Left lung (tissue), 14 donors: ENCODE measurements at places on chromosomes 12 and 14. TPM values are rescaled to one million over a fixed set of nuclear protein-coding genes. Genes with fewer than 3 reads are reported as not detected.

Gene HOTAIR
- total RNA-seq = not detected

Gene CBX5
- 69.8 TPM for total RNA-seq

Gene PGF
- total RNA-seq = 4.6 TPM

Gene CLEC4D
- 0.35 TPM for total RNA-seq

Gene LTB4R
- 26.1 TPM for total RNA-seq

Gene KRT79
- total RNA-seq = 0.58 TPM

Gene CLEC4C
- not detected for total RNA-seq

Gene RAB2B
- 26.8 TPM for total RNA-seq

Gene SELPLG
- 61.0 TPM for total RNA-seq

Gene IFNG-AS1
- total RNA-seq = 0.71 TPM

Gene TAS2R30
- total RNA-seq = 3.1 TPM

Gene KCNJ8
- total RNA-seq = 20.8 TPM

Gene GALNT16
- total RNA-seq = 3.0 TPM

Gene MIP
- not detected for total RNA-seq

Gene GUCY2C
- not detected for total RNA-seq

Gene LRTM2
- not detected for total RNA-seq

Gene WNT5B
- 3.3 TPM for total RNA-seq

Gene PTCSC3
- not detected for total RNA-seq

Gene OR4N5
- not detected for total RNA-seq

Gene CLEC6A
- total RNA-seq = 0.32 TPM

Gene LALBA
- not detected for total RNA-seq
